ENCODE measurements at places on chromosomes 2 and 18.

GRCh38 chr2:1727101-1727771, 17.1 kb downstream of the PXDN start:
- no peak for DNase-seq

DNA sequence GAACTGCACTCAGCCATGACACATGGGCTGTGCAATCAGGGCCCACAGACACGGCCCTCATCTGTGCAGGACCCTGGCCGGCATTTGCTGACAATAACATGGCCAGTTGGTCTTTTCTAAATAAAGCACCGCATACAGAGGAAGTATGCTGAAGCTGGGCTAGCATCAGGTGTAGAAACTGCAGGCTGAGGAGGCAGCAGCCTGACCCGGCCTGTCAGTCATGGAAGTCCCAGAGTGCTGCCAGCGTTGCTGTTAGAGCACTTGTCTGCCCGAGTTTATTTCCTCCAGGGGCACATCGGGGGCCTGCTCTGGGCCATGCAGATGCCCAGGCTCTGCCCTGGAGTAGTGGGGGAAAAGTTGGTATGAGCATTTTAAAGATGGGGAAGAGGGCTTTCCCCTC, 4.1 kb upstream of the PTPN18 start:
- DNase-seq = no peak

DNA sequence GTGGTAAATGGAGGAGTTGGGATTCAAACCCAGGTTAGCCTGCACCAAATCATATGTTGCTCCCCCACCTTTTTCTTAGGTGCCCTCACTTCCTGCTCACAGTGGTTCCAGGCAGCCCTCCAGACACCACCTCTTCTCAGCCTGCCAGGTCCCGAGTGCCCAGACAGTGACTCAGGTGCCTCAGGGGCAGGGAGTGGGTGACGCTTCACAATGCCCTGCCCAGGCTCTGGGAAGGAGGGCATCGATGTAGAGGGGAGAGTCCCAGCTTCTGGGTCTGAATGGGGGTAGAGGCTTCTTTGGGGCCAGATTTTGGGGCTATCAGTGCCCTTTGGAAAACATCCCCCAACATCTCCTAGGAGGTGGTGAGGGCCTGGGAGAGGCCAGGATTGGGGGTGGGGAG, 5.2 kb upstream of the DNAJB2 start:
- no peak for DNase-seq

- DNase-seq = no peak
These were observed 773 bp downstream of the CMPK2 start for GRCh38 chr2:6864923-6865345.
